ENCODE measurements at places on chromosomes 1 and 21.

DNA sequence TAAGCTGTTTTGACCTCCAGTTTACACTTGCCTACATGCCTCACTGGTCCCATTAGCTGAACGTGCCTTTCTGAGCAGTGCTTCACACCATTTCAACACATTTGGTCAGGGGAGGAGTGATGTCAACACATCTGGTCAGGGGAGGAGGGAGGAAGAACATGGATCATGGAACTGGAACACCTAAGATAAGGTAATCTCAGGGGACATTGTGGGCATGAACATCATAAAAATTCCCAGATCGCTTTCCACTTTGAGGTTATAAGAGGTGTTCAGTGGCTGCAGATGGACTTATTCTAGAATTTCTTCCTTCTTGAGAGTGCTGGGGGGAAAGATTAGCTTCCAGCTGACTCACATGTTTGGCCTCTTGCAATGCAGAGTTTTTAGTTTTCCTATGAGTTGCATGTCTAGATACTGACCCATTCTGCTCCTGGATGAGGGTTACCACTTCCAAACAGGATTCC is 2.0 kb downstream of the QSOX1 start:
- no peak for DNase-seq

DNA sequence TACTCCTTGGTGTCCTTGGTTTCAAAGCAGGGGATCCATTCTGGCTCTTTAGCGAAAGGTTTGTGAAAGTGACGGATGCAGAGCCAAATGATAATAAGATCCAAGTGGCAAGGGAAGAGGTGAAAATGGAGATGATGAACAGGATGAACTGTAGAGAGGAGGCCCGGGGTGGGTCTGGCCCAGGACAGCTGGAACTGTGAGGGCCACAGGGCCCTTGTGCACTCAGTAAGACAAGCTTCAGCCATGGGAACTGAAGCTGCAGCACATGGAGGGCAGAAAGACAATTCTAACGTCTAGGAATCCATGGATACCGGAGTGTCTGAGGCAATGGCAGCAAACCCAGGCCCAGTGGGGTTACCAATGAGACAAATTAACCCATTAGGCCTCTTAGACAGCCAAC is 4.8 kb downstream of the KCNA2 start:
- DNase-seq: no peak

DNA sequence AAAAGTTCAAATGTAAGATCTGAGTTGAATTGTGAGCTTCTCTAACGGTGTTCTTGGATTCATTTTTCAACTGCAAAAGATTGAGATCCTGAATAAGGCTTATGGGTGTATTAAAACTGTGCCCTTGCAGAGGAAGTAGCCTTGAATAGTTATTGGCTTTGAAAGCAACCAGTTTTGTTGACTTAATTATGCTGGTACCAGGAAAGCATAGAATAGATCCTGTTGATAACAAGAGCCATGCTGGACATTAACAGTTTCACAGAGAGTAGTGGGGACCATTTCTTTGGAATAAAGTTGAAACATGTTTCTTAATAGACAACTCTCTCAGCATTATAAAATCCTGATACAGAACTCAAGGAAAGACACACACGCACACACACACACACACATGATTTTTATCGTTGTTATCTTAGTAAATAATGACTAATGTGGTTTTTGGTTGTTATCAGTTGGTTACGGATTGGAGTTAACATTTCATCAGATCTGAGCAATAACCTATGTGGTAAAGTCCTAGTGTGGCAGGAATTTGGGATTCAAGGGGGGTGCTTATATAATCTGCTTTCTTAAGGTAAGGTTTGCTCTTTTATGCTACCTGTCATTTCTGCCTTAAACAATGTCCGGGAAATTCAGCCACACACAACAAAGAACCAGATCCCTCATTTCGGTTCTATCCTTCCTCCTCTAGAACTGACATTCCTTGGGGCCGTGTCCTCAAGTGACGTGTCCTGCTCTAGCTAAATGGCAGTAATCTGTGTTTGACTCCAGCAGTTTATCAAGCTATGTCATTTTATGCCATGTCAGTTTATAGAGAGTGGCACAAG is 330.9 kb downstream of the CHRM3 start:
- no peak for DNase-seq

- DNase-seq: no peak
Observed at GRCh38 chr1:29237129-29237821, 953 bp downstream of the PTPRU start.

GRCh38 chr1:86423473-86423872 is 498 bp upstream of the CLCA2 start:
- no peak for DNase-seq

DNA sequence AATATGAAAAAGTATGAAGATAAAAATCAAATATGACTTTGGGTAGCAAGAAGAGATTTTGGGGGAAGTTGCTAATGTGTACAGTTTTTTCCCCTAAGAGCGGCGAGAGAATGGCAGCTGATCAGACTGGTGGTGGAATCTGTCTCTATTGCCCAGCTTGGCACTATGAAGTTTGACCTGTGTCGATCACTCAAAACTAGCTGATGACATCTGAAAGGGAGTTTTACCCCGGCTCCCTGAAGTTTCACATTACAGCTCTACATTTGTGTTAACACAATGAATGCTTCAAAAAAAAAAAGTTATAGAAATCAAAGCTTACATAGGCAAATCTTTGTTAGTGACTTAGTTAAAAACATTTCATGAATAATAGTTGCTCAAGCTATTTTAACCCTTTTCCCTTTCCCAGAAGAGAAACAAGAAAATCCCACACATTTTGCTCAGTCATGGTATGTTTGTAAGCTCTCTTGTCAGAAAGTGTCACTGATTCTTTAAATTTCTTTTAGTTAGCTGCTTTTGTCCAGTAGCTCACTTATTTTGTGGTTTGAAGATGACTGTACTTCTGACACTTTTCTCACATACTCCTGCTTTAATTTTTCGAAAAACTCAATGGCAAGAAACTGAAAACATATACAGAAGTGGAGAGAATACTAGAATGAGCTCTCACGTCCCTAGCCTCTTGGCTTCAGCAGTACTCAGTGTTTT is 41.3 kb downstream of the DYRK1A start:
- DNase-seq: no peak

- DNase-seq: no peak
Observed at GRCh38 chr1:23810818-23811540, 10.4 kb upstream of the GALE start.

- no peak for DNase-seq
Observed at GRCh38 chr1:194174528-194174927, 988.1 kb upstream of the B3GALT2 start.

GRCh38 chr1:184930645-184931044 is 43.7 kb downstream of the NIBAN1 start:
- DNase-seq: no peak

GRCh38 chr1:245946905-245947304 is 560.2 kb downstream of the SMYD3 start:
- no peak for DNase-seq

- no peak for DNase-seq
Observed at GRCh38 chr1:22326372-22326915, 125.2 kb upstream of the ZBTB40 start.

- no peak for DNase-seq
Observed at GRCh38 chr1:96474985-96475743, 246.4 kb upstream of the PTBP2 start.

GRCh38 chr1:59452559-59452958 is 155.7 kb downstream of the FGGY start:
- DNase-seq: no peak

DNA sequence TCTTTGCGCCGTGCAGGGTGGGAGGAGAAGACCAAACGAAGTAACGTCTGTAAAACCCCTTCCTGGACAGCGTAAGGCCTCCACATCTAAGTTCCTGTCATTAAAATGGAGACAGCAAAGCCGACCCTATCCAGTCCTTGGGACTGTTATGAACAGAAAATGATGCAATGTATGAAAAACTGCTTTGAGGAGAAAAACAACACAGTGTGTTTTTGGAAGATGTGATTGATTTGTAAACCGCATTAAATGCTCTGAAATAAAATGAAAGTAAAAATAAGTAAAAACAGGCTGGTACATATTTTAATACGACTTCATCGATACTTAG is 827 bp upstream of the URB1 start:
- no peak for DNase-seq

DNA sequence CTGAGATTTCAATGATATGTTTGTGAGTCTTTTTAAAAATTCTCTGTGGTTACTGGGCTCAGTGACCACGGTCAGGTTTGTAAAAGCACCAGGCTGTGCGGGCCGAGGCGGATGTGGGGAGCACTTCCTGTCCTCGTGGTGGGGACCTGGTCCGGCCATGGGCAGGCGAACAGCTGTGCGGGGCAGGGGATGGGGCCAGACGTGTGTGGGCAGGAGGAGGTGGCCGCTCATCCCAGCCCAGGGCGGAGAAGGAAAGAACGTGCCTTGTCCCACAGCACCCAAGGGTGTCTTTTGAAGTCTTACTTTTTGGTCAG is 5.2 kb upstream of the OXCT2 start:
- DNase-seq: no peak

GRCh38 chr1:184270556-184270955 is 116.3 kb upstream of the C1orf21 start:
- DNase-seq: no peak

GRCh38 chr1:171616586-171616985 is 5.5 kb upstream of the MYOCOS start:
- no peak for DNase-seq

DNA sequence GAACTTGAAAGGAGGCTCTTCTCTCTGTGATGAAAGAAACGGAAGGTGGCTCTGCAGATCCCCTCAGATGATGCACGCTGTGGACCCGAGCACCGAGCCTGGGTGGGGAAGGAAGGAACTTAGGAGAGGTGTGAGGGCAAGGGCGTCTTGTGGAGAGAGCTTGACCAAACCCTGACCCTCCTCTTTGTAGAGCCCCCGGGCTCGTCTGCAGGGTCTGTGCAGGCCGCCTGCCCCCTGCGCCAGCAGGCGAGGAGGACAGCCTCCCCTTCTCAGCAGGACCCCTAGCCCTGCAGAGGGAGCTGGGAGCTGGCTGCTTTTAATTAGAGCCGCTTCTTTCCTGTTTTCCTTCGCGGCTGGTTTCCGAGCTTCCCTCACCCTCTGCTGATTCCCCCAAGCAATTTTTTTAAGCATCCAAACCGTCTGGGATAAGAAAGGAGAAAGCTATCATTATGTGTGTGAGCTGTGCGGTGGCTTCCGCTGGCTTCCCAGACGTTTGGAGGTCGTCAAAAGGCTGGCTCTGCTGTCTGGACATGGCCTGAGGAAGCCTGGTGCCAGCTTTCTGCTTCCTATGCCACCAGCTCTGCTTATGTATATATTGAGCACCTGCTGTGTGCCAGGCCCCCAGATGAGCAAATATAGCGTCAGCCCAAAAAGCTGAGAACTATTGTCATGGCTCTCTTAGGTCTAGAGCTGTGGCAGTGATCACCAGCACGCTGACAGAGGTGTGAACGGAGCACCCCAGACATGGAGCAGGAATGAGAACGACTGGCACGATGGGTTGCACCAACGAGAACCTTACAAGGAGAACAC is 160.2 kb upstream of the IRF2BP2 start:
- no peak for DNase-seq

DNA sequence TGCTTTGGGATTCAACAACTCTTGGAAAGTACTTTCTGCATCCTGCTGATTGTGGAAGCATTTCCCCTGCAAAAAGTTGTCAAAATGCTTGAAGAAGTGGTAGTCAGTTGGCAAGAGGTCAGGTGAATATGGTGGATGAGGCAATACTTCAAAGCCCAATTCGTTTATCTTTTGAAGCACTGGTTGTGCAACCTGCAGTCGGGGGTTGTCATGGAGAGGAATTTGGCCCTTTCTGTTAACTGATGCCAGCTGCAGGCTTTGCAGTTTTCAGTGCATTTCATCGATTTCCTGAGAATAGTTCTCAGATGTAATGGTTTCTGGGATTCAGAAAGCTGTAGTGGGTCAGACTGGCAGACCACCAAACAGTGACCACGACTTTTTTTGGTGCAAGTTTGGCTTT is 47.6 kb upstream of the GJA5 start:
- DNase-seq: no peak

DNA sequence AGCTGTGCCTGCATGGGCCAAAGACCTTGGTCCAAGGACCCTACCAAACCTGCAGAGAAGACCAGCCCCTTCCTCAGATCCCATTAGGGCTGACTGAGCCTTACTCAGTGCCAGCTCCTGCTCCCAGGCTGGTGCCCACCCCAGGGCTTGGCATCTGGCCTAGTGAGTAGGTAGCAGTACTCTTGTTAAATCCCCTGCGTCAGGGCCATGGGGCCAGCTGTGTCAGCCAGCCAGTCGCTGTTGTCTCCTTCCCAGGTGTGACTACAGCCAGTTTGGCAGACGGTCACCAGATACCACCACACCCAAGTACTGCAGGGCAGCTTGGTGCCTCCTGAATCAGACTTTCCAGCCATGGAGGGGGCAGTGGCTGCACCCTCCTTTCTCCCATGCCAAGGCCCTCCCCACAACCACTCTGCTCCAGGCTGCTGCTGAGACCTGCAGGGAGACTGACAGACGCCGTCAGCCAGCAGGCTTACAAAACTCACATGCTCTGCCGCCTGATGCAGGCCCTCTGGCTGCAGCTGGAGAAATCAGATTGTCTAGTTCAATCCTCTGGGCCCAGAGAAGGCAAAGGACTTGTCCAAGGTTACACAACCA is 3.0 kb downstream of the TENT5B start:
- DNase-seq: no peak

- no peak for DNase-seq
Observed at GRCh38 chr1:233327651-233328141, at the start of gene MAP3K21. MAP3K21 (plus strand) TSS chr1:233327724; CDS start chr1:233328029, 305 bp downstream.

- DNase-seq: no peak
Observed at GRCh38 chr1:200448034-200448762, 38.4 kb upstream of the ZNF281 start.

DNA sequence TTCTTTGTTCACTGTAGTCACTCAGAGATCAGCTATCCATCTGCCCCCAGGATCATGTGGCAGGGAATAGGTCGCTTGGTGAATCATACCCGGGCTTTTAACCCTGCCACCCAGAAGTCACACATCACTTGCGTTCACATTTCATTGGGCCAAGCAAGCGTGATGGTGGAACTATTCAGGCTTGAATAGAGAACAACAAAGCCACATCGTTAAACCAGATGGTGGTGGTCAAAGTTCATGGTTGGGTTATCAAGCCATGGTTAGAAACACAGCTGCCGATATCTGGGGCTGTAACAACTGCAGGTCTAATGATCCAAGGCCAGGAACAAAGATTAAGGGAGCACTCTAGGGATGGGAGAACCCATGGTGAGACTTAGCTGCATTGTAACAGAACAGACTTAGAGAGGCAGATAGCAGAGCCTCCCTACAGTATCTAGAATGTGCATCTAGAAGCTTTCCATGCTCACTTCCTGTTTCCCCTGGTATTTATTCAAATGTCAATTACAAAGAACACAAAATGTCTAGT is 40.0 kb upstream of the PTPRC start:
- DNase-seq: no peak
